NCI-H2107 (cell line): ENCODE measurements at places on chromosomes 3 and 15.

- DNase-seq: no peak
Measured at GRCh38 chr15:78207110-78207458, 27.3 kb downstream of the ACSBG1 start.

DNA sequence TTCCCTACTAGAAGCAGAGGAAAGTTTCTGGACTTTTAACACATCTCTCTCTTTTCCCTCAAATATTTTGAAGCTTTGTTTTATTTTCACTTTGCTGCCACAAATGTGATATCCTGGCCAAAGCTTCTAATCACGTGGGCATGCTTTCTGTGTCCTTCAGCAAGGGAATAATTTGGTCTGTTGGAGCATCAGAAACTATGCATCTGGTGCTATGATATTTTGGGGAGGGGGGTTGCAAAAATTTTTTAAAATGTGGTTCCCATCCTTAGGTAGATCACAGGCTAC, 254.2 kb downstream of the GAP43 start:
- DNase-seq: no peak

GRCh38 chr3:43294975-43295374, 8.6 kb downstream of the SNRK start:
- no peak for DNase-seq

GRCh38 chr3:17861476-17861875, 119.0 kb upstream of the TBC1D5 start:
- DNase-seq: no peak

- DNase-seq: no peak
Measured at GRCh38 chr15:45183511-45183910, 4.3 kb downstream of the SHF start.

DNA sequence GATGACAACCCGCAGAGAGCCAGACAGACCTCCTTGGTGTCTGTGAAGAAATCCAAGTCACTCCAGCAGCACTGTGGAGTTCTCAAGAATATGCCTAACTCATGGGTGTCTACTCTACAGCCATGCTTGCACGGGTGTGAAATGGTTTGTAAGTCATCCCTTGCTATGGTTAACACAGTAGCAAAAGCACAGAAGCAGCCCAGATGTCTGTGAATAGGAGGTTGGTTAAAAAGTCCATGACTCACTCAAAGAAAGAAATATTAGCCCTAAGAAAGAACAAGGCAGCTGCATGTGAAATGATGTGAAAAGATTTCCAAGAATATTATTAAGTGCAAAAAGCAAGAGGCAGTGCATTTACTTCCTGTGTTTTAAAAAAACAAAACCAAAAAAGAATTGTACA, 12.1 kb upstream of the LIMD1 start:
- DNase-seq: no peak

GRCh38 chr3:98779541-98780335, 16.6 kb downstream of the ST3GAL6 start:
- DNase-seq: no peak

- DNase-seq: no peak
Measured at GRCh38 chr15:87740655-87741344, 515.7 kb downstream of the NTRK3 start.

DNA sequence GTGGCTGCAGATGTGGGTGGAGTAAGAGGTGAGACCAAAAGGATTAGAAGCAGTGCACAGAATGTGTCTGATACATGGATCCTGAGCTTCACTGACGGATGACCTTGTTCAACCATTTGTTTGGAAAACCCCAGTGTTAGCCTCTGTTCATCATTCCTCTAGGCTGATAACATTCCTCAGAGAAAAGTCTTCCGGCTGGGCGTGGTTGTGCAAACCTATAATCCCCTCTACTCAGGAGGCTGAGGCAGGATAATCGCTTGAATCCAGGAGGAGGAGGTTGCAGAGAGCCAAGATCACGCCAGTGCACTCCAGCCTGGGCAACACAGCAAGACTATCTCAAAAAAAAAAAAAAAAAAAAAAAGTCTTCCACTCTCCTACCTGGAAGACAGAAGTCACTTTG, 23.1 kb upstream of the CHD2 start:
- no peak for DNase-seq

DNA sequence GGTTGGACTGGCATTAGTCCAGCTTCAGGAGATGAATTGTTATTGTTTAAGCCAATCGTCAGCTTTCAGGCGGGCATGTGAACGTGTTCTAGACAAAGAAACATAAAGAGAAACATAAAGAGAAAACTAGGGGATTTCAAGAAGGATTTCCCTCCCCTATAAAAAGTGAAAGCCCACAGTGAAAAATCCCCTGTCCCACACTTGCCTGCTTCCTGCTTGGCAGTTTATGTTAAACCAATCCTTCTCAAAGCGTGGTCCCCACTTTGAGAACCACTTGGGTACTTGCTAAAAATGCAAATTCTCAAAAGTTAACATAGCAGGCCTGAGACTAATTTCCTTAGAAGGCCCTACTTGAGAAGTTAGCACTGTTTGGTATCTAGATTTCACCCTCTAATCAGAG, 293.0 kb upstream of the SOX14 start:
- DNase-seq: no peak

- DNase-seq: no peak
Measured at GRCh38 chr15:36803773-36804172, 224.3 kb downstream of the CDIN1 start.

- DNase-seq: no peak
Measured at GRCh38 chr3:108602935-108603294, 13.4 kb downstream of the DZIP3 start.

GRCh38 chr3:100210772-100211135, 50.0 kb upstream of the TBC1D23 start:
- DNase-seq: peak; percentile 17

DNA sequence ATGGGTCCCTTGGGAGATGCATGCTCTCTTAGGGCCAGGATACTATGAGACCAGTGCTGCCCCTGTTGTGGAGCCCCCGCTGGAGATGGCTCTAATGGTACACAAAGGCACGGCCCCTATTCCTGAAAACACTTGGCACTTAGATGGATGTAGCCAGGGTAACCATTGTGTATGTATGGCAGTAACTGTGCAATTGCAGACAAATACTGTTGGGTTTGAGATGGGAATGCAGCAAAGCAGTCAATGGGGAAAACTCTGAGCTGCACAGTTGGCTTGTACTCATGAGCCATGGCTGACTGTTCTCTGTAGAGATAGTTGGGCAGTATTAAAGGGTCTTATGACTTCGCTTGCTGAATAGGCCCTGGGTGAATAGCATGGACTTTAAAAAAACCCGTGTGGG, 67.9 kb upstream of the NPAP1 start:
- no peak for DNase-seq

GRCh38 chr3:2535206-2535605, 436.5 kb downstream of the CNTN4 start:
- no peak for DNase-seq

DNA sequence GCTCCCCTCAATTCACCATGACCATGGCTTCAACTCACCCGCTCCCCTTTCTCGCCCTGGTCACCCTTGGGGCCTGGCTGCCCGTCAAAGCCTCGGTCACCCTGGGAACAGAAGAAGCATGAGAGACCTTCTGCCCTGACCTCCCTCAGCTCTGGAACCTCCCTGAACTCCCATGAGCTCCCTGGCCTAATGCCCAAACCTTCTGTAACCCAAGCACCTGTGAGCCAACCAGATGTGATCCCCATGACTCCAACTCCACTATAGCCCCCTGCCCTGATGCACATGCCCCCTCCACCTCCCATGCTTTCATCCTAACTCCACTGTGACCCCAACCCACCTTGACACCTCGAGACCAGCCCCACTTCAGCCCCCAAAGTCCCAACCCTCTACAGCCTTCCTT, 3.5 kb upstream of the UCN2 start:
- DNase-seq: no peak

- no peak for DNase-seq
Measured at GRCh38 chr3:86046436-86047136, 944.4 kb downstream of the VGLL3 start.

DNA sequence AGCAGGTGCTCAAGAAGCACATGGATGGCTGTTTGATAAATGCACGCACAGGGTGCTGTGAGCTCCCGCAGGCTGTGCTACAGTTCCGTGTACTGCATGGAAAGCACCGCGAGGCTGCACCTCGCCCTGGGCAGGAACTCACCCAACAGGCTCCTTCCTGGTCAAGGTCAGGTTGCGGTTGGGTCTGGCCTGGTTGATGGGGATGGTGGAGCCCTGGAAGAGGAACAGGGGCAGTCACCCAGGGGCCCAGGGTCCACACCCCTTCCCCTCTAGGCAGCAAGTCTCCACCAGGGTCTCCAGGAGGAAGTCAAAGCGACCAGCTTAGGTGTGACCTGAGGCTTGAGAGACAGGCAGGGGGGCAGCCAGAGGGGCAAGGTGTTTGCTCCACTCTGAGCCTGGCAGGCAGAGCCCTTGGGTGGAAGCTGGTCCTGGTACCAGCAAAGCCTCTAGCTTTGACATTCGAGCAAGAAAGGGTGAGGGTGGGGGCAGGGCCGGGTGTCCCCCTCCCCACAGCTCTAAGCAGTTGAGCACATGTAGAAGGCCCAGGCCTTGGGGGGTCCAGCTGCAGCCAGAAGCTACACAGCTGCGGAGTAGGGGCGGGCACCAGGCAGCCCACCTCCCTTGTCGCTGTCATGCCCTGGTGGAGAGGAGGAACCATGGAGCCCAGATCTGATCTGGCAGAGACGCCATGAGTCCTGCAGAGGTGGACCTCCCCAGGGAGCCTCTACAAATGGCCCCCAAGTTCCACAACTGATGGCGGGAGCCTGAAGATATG, 46.3 kb upstream of the SLC41A3 start:
- DNase-seq: no peak

DNA sequence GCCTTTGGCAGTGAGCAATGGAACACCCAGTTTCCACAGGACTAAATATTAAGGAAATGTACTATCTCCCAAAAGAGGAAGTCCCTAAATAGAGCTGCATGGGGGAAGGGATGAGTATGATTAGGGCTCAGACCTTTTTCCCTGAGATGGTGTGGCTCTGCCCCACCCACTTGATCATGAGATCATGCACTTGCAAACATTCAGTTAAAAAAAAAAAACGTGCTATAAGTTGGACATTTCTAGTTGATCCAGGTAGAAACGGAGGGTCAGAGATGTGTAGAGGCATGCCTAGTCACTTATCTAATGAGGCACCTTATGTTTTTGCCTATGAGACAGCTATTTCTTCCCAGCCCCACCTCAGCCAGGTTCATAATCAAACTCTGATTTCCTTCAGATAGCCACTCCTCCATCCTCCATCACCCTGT, 24.5 kb upstream of the SSR3 start:
- no peak for DNase-seq

GRCh38 chr15:52236013-52236412, 44.8 kb upstream of the GNB5 start:
- DNase-seq: no peak

DNA sequence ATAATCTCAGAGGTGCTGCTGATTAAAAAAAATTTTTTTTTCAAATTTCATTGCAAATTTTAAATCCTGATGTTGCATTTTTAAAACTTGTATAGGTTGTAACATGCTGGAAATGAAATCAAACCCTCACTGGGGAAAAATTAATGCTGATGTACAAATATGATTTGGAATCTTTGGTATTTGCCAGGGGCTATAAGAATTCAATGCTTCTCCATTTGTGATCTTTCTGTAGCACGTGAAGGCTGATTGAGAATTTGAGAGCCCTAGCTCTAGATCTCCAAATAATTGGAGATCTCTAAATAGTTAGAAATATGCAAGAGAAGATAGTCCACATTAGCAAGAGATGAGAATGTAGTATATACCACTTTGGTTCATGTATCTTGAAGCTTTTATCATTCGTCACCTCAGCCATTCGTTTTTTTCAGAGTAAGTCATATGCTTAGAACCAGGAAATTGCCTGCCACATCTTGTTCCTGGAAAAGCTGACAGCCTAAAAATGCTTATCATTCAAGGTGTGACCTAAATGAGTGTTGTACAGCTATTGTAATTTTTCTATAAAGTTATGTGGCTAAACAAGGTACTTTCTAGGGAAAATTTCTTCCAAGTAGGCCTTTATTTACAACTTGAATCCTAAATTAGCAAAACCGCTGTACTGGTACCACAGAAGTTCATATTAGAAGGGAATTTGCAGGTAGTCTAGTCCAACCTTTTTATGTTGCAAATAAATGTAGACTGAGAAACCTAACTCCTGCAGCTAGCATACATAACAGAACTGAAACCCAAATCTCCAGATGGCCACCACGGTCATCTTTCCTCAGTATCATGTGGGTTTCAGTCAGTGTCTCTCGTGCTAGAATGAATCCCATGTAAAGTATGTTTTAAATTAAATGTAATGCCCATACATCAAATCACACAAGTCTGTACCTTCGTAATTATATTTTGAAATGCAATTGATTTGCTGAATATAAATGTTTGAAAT, 48.5 kb downstream of the FNDC3B start:
- no peak for DNase-seq

- DNase-seq: no peak
Measured at GRCh38 chr15:78752492-78753358, 58.5 kb downstream of the ADAMTS7 start.

- no peak for DNase-seq
Measured at GRCh38 chr15:36301947-36302346, 277.5 kb upstream of the CDIN1 start.

- DNase-seq: no peak
Measured at GRCh38 chr3:188349933-188350332, 196.0 kb downstream of the LPP start.

GRCh38 chr3:82085356-82085755, 323.9 kb upstream of the GBE1 start:
- DNase-seq: no peak

GRCh38 chr3:72697717-72698116, 150.5 kb downstream of the SHQ1 start:
- DNase-seq: no peak

DNA sequence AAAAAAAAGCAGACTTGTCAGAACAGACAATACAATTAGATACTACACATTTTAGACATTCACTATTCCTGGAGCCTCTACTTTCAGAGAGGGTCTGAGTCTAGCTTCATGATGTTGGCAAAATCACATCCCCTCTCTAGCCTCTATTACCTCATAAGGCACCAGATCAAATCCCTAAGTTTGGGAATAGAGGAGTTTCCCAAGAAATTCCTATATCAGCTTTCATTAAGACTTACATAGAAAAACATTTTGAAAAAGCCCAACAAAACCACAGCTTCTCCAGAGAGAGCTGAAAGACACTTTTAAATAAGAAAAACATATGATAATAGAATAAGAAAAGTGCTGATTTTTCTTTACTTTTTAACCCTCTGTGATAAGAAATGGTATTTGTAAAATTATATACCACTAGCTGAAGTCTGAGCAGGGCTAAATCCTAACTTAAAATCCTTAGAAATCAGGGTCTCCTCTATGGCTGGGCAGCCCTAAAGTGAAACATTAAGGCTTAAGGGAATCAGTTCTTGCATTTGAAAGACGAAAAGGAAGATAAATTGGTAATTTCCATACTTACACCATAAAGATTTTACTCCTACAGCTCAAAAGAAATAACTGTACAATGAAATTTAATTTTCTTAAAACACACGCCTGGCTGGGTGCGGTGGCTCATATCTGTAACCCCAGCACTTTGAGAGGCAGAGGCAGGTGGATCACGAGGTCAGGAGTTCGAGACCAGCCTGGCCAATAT, 4.3 kb downstream of the TBC1D2B start:
- no peak for DNase-seq
